ENCODE measurements at places on chromosomes 13 and 19.
A peak's percentile ranks its signal among the peaks of the same experiment; 100 is the strongest.

- H3K36me3 ChIP-seq = no peaks in the 10 kb centered on the region
- no peaks in the 10 kb centered on the region for H3K4me1 ChIP-seq
- no peak overlapping the region for H3K27ac ChIP-seq
- DNase-seq = no peak
- no peaks in the 10 kb centered on the region for H3K27me3 ChIP-seq
Measured at GRCh38 chr13:39422845-39423565, 180.0 kb downstream of the LHFPL6 start.

DNA sequence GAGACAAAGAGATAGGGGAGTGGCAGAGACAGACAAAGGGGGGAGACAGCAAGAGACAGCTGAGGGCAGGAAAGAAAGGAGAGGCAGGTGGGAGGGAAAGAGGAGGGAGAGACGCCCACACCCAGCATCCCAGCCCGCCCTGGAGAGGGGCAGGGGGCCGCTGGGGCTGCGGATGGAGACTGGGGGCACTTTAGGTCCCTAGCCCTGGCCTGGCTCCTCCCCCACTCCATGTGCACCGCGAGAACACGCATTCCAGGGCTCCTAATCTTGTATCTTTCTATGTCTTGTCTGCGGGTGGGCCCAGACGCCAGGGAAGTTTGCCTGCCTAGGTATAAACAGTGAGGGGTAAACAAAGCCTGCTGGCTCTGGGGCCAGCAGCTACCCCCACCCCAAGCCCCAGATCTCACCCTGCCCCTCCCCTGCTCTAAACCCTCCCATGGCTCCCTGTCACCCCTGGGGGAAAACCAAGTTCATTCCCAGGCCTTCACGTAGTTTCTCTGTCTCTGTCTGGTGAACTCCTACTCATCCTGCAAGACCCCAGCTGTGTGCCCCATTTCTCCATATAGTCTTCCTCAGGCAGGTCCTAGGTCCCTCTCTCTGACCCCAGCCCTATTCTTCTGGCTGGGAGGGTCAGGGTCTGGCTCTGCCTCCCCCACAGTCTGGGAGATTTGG is 5.7 kb downstream of the TLE5 start:
- peaks cover 20% of the 10 kb centered on the region for H3K36me3 ChIP-seq
- no peaks in the 10 kb centered on the region for H3K27me3 ChIP-seq
- H3K4me3 ChIP-seq = no peak overlapping the region
- H3K27ac ChIP-seq = no peak overlapping the region

DNA sequence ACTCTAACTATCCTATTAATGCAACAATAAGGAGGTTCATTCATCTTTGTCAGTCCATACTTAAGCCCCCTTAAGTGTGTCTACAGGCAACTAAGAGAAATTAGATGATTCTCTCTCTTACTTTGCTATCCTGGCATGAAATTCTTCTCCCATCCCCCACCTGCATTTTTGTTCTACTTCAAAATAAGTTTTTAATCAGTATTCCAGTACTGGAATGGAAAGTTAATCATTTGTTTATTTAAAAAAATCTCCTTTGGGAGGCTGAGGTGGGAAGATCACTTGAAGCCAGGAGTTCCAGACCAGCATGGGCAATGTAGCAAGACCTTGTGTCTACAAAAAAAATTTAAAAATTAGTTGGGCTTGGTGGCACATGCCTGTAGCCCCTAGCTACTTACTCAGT is 222.1 kb downstream of the MZT1 start:
- H3K27ac ChIP-seq = no peak overlapping the region
- H3K4me3 ChIP-seq = no peak overlapping the region
- no peak for DNase-seq
- no peaks in the 10 kb centered on the region for H3K36me3 ChIP-seq

- no peaks in the 10 kb centered on the region for H3K4me1 ChIP-seq
- DNase-seq = no peak
- no peaks in the 10 kb centered on the region for H3K36me3 ChIP-seq
- no peak overlapping the region for H3K27ac ChIP-seq
Measured at GRCh38 chr19:33472226-33472625, 49.4 kb downstream of the PEPD start.

- peak overlapping the region; percentile 89 for H3K4me3 ChIP-seq
- H3K4me1 ChIP-seq = peaks cover 5% of the 10 kb centered on the region
- H3K27me3 ChIP-seq = no peaks in the 10 kb centered on the region
- H3K27ac ChIP-seq = peak overlapping the region; percentile 52
Measured at GRCh38 chr13:74136084-74136658, 2.0 kb upstream of the KLF12 start.

Measured in GM12878 (cell line).